Stimulated activated CD4-positive, alpha-beta T cell treated with anti-CD3 and anti-CD28 coated beads, Interleukin-1b, Interleukin-23, amount 100 ng/mL, for 1 hour (primary cell): ENCODE measurements at places on chromosomes 7 and 10.

DNA sequence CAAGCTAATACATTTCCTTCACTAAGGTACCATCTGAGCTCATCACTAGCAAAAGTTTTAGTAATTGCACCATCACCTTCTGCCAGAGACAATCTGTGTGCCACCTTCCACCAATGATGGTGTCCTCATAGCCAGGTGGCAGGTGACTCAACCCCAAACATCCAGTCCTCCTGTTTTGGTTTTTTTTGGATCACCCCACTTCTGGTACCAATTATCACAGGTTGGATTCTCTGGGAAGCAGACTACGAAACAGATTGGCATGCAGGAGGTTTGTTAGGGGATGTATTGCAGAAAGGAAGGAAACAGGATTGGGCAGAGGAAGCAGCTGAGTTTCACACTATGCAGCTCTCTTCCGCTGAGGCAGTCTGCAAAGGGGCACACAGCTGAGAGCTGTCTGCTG is 4.5 kb upstream of the TACC2 start:
- DNase-seq, result no peak

GRCh38 chr7:134933460-134934068 is 52.7 kb upstream of the AGBL3 start:
- no peak for DNase-seq

GRCh38 chr7:139588632-139589031 is 65.1 kb downstream of the CLEC2L start:
- DNase-seq, result no peak

- DNase-seq, result no peak
Measured at GRCh38 chr7:42237811-42238541, 967 bp upstream of the GLI3 start.

- no peak for DNase-seq
Measured at GRCh38 chr10:78209970-78210369, 176.3 kb downstream of the RPS24 start.

DNA sequence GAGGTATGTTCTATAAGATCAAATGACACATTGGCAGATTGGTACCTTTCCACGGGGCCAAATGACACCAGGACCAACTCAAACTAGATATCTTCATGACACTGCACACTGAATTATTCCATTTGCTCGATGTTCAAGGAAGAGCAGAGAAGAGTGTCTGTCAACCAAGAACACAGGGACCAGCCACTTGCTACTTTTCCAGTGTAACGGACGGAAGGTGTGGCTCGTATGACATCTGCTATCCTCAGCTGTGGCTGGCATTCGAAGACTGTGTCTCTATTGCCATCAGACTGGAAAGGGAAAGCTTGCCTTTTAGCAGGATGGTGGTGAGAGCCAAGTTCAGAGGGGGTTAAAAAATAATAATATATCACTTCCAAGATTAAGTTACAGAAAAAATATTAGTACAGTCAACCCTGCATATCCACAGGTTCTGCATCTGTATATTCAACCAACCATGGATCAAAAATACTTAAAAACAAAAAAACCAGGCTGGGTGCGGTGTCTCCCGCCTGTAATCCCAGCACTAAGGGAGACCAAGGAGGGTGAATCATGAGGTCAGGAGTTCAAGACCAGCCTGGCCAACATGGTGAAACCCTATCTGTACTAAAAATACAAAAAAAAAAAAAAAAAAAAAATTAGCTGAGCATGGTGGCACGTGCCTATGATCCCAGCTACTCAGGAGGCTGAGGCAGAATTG is 237.1 kb downstream of the PRPF18 start:
- DNase-seq, result no peak

GRCh38 chr10:25441270-25441669 is 266.5 kb downstream of the GPR158 start:
- DNase-seq, result no peak

GRCh38 chr10:100490531-100490930 is 27.7 kb downstream of the WNT8B start:
- no peak for DNase-seq
